ENCODE measurements at places on chromosomes 4 and X.

DNA sequence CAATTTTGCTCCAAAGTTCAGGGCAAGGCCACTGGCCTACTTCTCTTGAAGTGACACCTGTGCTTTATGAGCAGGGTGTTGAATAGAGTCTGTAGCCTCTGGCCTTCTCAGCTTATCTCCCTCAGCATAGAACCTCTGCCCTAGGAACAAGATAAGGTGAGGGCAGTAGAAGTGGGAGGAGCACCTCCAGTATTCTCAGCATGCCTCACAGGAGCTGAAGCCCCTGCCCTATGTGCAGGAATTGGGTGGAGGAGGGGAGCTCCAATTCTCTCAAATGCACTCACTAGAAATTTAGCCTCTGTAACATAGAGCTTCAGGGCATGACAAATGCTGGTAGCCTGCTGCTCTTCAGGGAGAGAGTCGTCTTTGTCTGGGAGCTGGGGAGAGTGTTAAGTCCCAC lies 479.3 kb downstream of the IL1RAPL1 start:
- DNase-seq, result no peak

DNA sequence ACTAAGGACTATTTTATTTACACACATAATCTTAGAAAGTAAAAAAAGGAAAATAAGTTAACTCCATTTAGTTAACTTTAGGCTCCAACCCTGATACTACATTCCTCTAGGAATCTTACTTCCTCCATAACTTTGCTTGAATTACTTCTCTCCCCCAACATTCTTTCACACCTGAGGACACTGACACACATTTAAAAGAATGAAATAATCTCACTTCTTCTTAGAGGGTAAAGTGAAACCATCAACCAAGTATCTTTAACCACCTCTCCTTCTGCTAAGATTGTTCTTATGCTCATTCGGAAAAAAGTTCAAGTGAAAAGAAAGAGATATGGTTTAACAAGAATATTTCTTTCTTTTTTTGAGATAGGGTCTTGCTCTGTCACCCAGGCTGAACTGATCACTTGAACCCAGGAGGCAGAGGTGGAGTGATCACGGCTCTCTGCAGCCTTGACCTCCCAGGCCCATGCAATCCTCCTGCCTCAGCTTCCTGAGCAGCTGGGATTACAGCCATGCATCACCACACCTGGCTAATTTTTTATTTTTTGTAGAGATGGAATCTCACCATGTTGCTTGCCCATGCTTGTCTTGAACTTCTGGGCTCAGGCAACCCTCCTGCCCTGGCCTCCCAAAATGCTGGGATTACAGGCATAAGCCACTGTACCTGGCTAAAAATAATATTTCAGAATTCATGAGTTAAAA lies 28.5 kb downstream of the SLC25A4 start:
- no peak for DNase-seq

DNA sequence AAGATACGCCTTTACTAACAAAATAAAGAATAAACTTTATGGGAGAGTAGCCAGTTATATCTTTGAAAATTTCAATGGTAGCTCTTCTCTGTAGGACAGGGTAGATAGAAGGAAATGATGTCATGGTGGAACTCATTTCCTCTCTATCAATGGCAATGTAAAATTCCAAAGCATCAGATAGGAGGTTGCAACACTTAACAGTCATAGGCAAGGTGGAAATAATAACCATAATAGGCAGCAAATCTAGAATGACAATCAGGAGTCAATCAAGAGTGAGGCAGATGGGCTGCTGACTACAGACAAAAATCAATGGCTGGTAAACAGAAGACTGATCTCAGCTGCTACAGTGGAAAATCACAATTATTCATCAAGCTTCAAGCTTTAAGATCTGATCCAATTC lies 53.9 kb upstream of the TET2 start:
- DNase-seq, result no peak

GRCh38 chr4:15918484-15919129 lies 19.9 kb downstream of the FGFBP1 start:
- no peak for DNase-seq

DNA sequence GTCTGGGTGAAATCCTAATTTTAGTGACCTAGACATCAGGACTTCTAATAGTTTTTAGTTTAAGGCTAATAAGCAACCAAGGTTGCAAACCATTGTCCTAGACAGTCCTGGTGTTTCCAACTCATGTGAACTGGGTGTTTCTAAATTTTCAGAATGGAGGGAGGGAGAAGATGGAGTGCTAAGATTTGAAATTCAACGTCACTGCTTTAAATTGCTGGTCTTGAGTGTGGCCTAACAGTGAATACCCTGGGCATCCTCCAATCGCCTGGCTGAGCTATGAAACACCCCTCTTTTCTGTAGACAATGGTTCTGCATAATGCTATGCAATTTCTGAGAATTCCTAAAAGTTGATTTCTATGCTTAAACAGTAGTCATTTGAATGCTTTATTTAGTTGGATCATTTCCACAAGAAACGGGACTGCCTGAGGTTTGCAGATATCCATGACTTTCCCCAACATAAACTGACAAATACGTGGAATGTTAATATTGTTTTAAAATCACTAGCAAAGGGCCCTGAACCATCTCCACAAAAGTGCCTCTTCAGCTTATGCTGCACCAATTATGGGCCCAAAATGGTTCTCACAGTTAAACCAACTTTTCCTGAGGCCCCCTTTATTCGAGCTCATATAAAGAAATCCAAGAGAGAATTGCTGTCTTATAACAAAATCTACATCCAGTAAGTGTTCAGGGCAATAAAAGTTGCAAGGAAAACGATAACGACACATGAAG lies 1.1 kb downstream of the FBXL5 start:
- no peak for DNase-seq

- DNase-seq, result no peak
Observed at GRCh38 chrX:27751976-27752375, 55.8 kb upstream of the MAGEB10 start.

DNA sequence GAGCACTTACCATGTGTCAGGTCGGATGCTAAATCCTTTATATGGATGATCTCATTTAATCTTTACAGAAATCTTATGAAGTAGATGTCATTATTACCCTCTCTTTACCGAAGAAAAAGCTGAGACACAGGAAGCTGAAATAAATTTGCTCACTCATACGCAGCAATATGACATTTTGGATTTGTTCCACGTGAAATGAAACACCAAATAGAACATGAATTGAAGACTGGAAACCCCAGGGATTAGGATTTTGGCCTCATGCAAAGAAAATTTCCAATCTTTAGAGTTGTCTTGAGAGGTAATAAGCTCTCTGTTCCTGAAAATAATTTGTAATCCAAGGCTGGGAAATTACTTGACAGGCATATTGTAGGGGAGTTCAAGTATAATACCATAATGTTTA lies 354.4 kb upstream of the CLNK start:
- no peak for DNase-seq

DNA sequence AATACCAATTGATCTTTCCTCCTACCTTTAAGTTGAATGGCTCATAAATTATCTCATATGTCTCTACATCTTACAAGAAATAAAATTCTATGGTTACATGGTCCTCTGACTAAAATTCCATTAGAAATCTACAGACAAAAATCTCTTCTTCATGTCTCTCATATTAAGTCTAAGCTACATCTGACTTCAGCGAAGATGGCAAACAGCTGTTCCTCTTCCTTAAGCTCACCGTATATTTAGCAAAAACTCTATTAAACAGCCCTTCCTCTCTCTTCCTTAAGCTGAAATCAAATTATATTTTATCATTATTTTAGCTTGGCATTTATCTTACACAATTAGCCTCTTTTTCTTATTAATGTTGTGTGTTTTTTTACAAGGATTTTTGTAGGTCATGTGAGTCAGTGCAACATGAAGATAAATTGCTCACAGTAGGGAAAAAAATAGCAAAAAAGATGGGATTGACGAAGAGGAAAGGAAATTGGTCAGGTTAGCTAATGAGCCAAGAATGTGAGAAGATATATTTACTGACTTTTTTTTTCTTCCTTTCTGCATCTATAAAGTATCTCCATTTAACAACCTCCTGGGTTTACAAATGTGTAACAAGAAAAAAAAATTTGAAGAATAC lies 2412.8 kb downstream of the ARAP2 start:
- DNase-seq, result no peak

Measured in activated T-helper 1 cell treated with anti-CD3 and anti-CD28 coated beads, Interleukin-2, amount 50 U/mL, for 16 hours (primary cell).